Foreskin melanocyte (primary cell): ENCODE measurements at places on chromosomes 1 and 21.

DNA sequence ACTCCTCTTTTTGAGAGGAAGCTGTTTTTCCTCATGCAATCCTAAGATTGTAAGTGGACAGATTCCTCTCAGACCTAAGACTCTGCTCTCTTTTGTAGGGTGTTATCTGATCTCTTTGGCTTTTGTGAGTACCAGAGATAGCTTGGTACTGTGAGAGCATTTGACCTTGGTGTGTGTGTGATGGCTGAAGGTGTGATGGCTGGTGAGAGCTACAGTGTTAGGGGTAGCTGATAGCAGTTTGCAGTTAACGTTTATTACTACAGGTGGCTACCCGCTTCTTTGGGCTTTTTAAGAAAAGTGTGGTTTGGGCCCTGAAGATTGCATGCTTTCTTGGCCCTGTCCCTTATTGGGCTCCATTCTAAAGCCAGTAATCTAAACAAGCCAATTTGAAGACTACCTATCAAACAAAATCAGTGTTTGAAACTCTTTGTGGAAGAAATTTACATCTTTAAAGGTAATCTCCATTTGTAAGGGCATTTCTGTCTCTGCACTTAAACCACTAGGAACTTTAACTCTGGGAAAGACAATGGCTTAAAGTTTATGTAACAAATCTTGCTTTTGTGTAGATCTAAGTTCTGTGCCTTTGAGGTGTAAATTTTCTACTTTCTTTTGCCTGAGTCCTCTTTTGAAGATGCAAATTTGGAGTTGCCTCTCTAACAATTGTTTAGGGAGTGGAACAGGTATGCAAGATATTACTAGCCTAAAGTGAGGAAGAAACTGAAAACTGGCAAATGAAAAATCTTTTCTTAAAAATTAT, 85.3 kb upstream of the SERBP1 start:
- no peak for DNase-seq

DNA sequence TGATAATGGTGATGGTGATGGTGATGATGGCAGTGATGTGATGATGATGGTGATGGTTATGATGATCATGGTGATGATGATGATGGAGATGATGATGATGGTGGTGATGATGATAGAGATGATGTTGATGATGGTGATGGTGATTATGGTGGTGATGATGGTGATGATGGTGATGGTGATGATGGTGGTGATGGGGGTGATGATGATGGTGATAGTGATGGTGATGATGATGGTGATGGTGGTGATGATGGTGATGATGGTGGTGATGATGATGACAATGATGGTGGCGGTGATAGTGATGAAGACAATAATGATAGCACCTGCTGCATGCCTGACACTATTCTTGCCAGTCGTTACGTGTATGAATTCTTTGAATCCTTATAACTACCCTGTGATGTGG, 317.9 kb upstream of the AJAP1 start:
- DNase-seq, result no peak

GRCh38 chr1:232551386-232551785, 78.5 kb downstream of the SIPA1L2 start:
- no peak for DNase-seq

DNA sequence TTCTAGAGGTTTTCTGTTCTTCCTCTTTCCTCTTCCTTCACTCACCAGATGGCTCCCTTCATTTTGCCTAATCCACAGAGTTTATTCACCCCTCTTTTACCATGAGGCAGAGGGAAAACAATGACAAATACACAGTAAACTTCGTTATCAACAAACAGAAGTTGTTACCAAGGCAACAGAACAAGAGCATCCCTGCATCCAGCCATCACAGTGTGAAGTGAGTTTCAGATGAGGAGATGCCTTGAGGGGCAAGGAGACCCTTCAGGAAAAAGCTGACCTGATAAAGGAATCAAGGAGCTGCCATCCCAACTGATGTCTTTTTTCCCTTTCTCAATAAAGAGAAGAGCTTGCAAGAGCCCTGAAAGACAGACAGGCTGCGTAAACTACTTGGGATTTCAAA, 195.3 kb downstream of the BRINP2 start:
- no peak for DNase-seq

DNA sequence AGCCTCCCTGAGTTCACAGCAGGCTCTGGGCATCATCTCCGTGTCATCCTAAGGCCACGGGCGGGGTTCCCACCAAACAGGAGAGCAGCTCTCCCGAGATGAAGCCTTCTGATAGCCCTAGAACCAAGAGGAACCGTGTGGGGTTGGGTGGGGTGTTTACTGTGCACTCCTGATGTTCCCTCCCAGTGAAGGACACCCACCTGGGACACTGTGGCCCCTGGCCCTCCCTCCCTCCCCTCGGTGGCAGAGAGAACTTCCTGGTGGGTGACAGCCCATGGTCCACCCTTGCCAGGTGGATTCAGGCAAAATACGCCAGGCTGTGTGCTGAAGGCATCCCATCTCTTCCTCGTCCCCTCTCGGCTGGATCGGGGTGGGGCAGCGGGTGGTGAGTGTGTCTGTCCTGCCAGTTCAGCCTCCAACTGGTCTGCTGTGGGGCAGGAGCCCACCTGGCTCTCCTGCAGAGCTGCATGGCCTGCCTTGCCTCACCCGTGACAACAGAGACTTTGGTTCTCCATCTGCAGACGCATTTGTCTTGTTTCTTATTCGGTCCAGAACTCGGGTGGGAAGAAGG, 15.6 kb upstream of the C1orf174 start:
- no peak for DNase-seq

- DNase-seq, result no peak
These were observed 427.4 kb upstream of the NCAM2 start for GRCh38 chr21:20570824-20571232.

DNA sequence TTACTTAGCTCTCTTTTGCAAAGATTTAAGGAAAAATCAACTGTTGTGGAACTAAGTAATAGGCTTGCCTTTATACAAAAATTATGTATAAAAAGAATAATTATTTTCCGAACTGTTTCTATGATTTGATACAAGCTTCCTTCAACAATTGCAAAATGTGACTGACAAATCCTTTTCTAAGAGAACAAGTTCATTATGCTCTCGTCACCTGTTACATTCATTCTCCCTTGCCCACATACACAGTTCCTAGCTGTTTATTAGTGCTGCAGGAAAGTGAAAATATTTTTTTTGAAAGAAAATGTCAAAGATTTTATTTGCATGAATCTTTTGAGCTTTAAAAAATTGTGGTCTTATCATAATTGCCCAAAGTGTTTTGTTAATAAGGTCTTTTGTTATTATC, 466.2 kb downstream of the USP25 start:
- DNase-seq, result no peak

GRCh38 chr21:24714646-24715200, 892.6 kb downstream of the MRPL39 start:
- no peak for DNase-seq

DNA sequence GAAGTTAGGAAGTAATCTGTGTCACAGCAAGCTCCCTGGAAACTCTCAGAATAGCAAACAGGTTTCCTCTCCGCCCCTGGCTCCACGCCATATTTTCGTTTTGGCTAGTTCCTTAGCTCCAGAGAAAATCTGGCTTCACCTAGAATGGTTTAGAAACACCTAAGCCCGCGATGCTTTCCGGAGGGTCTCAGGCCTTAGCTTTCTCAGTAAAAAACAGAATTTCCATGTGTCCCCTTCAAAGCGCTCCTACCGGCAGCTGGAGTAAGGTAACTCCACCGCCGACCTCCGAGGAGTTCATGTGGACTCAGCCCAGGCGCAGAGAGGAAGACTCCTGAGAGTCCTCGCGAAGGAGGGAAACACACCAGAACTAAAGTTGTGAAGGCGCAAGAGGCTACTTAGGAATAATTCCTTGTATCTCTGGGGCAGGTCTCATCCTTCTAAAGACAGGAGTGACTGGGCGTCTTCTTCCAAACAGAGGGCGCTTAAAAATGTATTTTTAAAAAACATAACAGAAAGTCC, 406 bp downstream of the KIAA0040 start:
- no peak for DNase-seq

GRCh38 chr1:104238991-104239390, 489.3 kb downstream of the AMY1C start:
- DNase-seq, result no peak

GRCh38 chr1:90591355-90591969, 125.6 kb downstream of the BARHL2 start:
- DNase-seq, result no peak

DNA sequence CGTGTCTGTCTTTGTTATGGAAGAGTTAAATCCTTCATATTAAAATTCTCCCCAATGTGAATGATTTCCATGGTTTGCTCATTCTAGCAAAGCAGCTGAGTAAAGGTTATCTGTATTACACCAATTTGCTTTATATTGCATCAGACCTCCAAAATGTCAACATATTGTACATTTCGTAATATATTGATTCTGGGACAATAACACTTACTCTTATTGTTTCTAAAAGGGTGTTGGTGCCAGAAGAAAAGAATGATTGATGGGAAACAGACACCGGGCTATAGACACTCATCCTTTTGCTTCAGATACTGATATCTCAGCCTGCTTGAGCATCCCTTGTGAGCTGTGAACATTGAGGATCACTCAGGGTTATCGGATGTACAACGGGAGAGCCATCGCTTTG, 7.0 kb downstream of the NTNG1 start:
- DNase-seq, result no peak

GRCh38 chr1:145993618-145994390, 2.6 kb downstream of the TXNIP start:
- no peak for DNase-seq

GRCh38 chr1:172326136-172326535, 94.3 kb upstream of the C1orf105 start:
- no peak for DNase-seq

- no peak for DNase-seq
These were observed 1.8 kb upstream of the FNDC10 start for GRCh38 chr1:1601564-1602303.

DNA sequence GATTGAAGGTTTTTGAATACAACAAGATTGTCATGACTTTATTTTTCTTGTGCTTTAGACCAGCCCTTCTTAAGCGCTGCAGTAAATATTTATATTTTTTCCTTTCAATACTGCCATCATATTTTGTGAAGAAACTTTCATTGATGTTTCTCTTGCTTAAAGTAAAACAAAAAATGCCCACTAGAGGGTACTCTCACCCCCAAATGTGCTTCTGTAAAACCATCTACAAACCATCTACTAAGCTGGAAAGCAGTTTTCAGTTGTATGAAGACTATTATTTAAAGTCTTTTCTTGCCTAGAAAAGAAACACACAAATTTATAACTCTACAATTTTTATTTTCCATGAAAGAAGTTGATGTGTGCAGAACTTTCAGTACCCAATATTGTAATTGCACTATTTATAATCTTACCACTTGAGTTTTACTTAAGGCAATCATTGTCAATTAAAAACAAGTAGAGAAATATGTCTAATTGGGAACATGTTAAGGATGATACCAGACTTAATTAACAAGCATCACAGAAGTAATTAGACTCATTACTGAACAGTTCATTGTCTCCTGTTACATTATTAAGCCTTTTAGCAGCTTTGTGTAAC, 10.7 kb downstream of the LEPR start:
- peak; percentile 24 for DNase-seq

DNA sequence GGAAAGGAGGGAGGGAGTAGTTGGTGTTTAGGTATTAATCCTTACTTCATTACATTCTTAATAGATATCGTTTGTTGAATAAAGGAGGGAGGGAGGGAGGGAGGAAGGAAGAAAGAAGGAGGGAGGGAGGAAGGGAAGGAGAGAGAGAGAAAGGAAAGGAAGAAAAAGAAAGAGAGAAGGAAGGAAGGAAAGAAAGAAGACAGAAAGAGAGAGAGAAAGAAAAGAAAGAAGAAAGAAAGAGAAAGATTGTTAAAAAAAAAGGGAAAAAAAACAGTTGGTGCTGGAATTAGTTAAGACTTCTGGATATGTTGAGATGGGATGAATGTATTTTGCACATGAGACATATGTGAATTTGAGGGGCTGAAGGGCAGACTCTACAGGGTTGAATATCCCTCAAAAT, 44.1 kb upstream of the ZSWIM5 start:
- no peak for DNase-seq

DNA sequence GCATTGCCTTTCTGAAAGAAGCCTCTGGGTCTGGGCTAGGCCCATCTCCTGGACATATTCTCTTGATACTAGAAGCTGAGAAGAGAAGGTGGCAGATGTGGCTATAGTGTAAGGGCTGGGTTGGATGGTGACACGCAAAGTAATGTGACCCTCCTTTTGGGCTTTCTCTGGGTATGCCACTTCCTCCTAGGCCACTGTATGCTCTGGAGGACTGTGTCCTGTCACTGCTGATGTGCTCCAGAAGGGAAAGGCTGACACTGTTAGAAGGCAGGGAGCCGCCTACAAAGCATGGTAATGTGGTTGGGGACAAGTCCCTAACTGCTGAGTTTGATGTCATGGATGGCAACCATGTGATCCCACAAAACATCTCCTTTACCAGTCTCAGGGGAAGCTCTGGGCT, 112.1 kb downstream of the BCAR3 start:
- DNase-seq, result no peak

DNA sequence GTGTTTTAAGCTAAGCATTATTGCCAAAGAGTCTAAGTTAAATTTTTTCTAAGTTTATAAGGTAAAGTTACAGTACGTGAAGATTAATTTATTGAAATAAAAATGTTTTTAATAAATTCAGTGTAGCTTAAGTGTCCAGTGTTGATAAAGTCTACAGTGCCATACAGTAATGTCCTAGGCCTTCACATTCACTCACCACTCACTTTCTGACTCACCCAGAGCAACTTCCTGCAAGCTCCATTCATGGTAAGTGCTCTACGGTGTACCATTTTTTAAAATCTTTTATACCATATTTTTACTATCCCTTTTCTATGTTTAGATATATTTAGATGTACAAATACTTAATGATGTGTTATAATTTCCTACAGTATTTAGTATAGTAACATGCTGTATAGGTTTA, 173.2 kb downstream of the CACNA1E start:
- no peak for DNase-seq

- no peak for DNase-seq
These were observed 2.7 kb upstream of the HDGF start for GRCh38 chr1:156754219-156754618.

DNA sequence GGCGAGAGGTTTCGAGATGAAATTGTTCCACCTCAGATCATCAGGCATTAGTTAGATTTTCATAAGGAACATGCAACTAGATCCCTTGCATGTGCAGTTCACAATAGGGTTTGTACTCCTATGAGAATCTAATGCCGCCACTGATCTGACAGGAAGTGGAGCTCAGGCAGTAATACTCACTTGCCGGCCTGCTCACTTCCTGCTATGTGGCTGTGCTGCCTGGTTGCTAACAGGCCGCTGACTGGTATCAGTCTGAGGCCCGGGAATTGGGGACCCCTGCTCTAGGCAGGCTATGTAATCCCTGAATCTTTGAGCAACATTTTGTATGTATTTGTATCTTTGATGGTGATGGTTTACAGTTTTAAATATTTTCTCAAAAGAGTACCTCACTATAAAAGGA, 32.5 kb downstream of the XKR8 start:
- no peak for DNase-seq
